ENCODE measurements at places on chromosomes 16 and 17. TPM values are rescaled to one million over a fixed set of nuclear protein-coding genes. Genes with fewer than 3 reads are reported as not detected.
A peak's percentile ranks its signal among the peaks of the same experiment; 100 is the strongest.

Gene ABI3
- total RNA-seq, result 4.5 TPM

Gene OR2C1
- total RNA-seq, result 0.21 TPM

Gene FAM20A
- total RNA-seq, result 6.5 TPM

DNA sequence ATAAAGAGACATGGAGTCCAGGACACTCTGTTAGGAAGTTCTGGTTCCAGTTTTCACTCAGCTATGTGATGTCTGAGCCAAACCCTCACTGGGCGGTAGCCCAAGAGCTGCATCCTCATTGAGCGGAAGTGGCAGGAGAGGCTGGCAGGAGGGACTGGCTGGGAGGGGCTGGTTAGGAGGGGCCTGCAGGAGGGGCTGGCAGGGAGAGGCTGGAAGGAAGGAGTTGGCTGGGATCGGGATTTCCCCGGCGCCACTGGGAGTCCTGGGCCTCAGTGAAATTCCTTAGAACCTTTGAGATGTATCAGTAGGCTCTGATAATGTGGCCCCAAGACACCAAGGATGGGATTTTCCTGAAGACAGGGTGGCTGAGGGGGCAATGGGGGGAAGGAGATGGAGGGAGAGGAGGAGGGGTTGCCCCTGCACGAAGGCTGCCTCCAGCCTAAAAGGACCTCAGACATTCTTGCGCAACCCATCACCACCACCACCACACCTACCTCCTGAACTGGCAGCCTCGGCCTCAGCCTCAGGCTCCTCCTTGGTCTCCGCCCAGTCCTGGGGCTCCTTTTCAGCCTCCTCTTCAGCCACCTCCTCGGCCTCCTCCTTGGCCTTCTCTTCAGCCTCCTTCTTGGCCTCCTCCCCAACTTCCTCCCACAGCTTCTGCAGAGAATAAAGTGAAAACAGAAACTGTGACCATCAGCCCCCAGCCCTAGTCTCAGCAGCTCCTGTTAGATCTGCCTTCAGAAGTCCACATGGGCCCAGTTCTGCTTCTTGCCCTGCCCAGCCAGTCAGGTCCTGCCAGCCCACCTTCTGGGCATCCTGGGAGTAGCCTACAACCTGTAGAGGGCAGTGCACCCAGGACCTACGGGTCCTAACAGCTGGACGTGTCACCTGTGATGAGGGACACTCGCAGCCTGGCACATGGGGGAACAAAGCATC, 31.7 kb downstream of the CNGB1 start:
- DNase-seq, result peak; percentile 61

DNA sequence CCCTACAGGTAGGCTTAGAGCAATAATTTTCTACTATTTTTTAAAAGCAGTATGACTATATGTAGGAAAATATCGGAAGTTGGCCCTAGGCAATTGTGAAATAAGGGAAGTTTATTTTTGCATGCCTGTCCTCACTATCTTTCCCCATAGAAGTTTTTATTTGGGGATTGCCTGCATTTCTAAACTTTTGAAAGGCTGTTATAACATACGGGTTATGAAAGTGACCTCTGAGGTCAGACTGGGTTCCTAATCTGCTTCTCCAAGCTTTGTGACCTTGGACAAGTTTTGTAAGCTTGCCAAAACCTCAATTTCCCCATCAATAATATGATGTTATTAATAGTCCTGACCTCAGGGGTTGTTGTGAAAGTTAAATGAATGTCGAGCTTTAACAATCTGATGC, 67.1 kb downstream of the ARHGAP44 start:
- no peak for DNase-seq

DNA sequence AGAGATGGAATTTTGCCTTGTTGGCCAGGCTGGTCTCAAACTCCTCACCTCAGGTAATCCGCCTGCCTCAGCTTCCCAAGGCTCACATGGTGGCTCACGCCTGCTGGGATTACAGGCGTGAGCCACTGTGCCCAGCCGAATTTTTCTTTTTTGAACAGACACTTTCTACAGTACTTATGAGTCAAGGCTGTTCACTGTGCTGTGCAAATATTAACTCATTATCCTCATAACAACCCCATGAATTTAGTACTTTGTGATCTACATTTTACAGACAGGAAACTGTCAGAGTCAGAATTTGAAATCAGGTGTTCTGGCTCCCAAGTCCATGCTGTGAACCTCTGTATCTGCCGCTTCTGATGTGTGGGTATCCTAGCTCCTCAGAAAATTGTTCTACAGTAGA, 25.7 kb upstream of the RASL10B start:
- no peak for DNase-seq

DNA sequence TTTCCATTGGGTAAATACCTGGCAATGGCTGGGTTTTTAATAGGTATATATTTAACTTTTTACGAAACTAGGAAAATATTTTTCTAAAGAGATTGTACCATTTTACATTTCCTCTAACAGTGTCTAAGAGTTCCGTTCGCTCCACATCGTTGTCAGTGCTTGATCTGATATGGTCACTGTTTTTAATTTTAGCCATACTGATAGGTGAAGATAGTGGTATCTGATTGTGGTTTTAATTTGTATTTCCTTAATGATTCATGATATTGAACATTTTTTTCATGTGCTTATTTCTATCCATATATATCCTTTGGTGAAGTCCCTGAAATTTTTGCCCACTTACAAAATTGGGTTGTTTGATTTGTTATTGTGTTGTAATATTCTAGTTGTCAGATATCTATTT, 117.7 kb downstream of the CHD9 start:
- no peak for DNase-seq

All from tongue (tissue), 3 donors.